ENCODE measurements at places on chromosomes 2 and 18.

DNA sequence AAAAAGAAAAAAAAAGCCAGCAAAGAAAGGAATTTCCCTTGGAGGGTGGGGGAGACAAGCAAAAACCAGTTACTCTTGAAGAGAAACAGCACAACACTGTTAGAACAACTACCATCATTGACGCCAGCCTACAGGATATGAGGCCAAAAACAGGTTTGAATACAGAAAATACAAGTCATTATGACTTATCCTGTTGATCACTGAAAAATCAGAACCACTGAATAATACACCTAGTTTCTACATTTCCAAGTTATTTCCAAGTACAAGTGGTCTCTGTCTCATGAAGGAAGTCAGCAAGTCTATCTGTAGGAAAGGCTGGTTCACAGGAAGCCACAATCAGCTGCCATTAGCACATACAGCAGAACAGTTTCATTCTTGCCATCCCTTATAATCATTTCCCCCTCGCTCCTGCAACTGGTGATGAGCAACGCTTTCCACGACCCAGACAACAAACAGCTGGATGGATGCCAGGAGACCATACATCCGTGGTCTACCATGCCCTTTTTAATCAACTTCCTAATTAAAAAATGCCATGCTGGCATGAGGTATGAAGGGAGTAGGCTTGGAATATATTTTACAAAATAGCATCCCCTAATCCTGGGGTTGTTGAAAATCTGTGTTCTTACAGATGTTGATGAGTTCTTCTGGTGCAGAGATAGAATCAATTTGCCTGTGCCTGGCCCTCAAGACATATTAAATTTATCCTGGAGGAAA, 10.4 kb downstream of the MYT1L start:
- DNase-seq, result no peak

- no peak for DNase-seq
Observed at GRCh38 chr2:222561817-222562645, 93.9 kb downstream of the FARSB start.

DNA sequence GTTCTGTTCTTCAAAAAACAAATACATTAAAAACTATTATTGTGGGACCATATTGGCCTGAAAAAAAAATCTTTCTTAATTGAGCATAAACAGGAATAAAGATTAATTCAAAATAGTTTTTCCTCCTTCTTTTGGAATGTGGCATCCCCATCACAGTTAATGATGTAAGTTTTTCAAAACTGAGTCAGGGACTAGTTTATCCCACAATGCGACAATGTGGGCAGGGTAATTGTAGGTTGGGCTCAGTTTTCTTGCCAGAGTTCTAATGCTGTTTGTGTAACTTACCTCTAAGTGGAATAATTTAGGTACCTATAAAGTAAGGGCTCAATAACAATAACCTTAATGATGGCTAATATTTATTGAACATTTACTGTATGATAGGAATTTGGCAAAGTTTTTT, 82.0 kb downstream of the PMS1 start:
- DNase-seq, result no peak

DNA sequence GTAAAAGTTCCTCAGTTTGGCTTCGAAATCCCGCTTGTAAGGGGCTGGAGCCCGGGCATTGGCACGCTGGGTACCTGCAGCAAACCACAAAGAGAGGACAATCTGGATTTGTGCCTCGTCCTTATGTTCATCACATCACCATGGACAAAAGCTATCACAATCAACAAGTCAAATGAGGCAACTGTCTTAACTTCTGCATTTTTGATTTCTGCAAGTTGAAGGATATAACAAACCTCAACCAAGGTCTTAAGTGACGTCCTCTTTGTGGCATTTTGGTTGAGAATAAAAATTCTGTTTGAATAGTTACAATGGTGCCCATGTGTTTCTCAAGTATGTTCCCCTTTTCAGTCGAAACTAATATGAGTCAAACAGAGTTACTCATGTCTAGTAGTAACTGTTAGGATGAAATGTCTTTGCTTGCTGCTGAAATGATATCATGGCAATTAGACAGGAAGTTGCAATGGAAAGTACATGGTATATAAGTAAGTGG, 70.8 kb upstream of the STK17B start:
- no peak for DNase-seq

DNA sequence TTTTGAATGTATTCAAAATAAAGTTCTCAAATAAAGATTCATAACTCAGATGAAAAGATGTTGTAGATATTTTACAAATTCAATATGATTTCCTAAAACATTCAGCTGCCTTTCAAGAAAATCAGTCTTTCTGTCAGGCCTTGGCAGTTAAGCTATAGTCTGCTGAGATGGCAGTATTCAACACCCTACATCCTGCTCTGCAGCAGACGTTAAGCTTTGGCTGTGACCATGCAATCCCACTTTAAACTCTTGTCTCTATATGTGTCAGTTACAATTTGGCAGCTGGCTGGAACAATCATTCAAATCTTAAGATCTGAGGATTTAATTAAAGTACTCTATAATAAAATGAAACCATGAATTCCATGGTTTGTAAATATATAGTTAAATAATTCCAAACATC, 567.3 kb upstream of the ZNF804A start:
- no peak for DNase-seq

DNA sequence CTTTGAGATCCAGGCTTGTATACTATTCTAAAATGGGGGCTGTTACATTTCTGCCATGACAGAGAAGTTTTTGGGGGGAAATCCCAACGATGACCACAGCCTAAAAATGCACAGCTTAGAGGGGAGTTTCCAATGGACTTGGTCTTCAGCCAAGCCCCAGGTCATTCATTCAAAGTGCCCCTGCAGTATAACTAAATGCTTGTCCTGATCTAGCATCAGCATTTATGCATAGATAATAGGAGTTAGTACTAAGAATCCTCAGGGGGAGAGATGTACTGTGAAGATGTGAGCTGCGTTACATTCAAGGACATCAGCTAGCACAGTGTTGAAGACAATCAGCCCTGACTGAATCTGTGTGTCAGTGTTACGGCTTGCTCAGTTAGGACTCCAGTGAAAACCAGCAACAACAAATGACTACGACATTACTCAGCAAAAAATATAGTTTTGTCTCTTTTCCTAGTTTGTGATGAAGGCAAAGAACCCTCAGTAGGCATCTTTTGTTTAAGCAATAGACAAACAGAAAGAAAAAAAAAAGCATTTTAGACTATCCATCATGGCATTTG, 160.9 kb downstream of the ZEB2 start:
- no peak for DNase-seq

- no peak for DNase-seq
Observed at GRCh38 chr2:235685024-235685721, 191.3 kb downstream of the AGAP1 start.

DNA sequence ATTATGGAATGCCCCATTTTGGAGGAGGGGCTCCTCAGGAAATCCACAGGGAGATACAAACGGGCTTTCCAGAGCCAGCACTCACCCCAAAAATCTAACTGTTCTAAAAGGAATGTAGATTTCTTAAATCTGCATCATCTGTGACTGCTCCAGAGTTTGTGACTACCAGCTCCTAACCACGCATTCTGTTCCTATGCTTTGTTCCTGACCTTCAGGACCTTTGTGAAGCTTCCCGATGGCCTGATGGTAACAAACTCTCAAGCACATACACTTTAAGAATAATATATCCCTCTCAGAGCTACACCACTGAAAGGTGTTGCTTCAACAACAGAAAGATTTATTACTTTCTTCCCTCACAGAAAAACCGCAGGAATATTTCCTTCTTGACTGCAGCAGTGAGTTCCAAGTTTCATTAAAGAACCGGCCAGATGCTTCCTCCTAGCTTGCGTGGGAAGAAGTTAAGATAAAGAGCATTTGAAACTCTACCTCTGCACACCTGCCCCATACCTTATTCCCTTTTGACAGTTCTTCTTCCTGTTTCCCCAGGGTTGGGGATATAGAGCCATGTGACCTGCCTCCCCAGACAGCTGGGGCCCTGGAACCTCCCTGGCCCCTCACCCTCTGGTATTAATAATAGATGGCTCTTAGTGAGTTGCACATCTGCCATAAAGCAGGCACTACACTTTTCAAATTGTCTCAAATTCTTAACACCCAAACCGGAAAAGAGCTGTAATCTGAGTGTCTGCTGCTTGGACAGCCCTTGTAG, 40.2 kb upstream of the EML4 start:
- DNase-seq, result no peak

DNA sequence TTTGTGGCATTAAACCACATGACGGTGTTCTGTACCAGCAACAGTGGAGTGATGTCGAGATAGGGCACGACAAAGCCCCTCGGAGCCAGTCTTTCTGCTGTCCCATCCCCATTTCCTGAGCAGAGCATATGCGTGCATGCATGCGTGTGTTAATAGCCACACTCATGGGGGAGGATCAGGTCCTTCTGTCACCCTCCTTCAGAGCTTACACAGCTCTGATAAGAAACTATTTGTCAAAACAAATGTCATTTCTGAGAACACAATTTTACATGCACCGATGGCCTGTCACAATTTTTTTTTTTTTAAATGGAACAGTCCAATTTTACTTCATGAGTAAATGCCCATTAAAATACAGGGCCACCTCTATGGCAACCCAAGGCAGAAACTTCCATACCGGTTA, 95.9 kb upstream of the ZBTB14 start:
- no peak for DNase-seq

GRCh38 chr2:216583606-216584005, 49.6 kb upstream of the IGFBP2 start:
- no peak for DNase-seq
